ENCODE measurements at places on chromosomes 12 and 14. TPM values are rescaled to one million over a fixed set of nuclear protein-coding genes. Genes with fewer than 3 reads are reported as not detected.

- DNase-seq, result no peak
Measured at GRCh38 chr12:96236221-96236822, 42.1 kb downstream of the ELK3 start.

GRCh38 chr14:91282954-91283645, 38.6 kb upstream of the GPR68 start:
- no peak for DNase-seq

DNA sequence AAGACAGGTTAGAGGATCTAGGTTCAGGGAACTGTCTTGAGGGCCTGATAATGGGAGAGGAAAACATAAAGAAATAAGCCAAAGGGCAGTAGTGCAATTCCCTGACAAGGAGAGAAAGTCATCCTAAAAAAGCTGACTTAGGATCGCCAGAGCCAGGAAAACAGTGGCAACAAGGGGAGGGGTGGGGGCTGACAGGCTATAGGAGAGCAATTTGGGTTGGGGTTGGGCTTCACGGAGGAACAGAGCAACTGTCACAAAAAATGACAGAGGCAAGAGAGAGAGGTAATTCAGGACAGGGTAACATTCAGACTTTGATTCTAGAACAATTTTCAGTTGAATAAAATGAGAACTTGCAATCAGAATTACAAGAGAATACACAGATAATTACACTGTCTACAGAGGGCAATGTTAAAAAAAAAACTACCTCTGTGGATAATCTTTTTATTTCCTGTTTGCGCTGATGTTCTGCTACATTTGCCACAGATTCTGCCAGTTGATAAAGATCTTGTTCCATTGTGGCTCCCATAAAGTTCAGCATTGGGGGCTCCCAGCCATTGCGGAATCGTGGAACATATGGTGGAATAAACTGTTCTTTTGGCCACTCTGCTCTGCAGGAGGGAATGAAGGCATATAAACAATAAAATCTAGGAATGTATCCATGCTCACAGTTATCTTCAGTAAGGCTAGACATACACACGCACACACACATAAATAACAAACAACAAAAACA, 138.6 kb downstream of the EPS8 start:
- no peak for DNase-seq

- peak; percentile 13 for DNase-seq
Measured at GRCh38 chr14:91575469-91576208, 65.5 kb upstream of the PPP4R3A start.

GRCh38 chr14:105066240-105067071, 1.2 kb upstream of the GPR132 start:
- peak; percentile 78 for DNase-seq

DNA sequence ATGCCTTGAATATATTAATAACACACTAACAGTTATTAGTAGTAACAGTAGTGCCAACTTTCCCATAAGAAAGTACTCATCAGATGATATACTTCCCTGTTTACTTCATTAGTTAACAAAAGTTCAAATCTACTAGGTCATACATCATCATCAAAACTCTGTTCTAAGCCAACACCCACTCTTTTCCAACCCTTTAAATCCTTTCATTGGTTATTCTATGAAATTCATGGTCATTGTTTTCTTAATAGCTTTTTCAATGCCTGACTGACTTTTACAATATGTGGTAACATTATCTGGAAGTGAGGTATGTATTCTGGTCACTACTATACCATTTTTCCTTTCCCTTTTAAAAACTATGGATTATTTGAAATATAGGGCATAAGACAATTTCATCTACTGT, 9.7 kb downstream of the NTS start:
- no peak for DNase-seq

DNA sequence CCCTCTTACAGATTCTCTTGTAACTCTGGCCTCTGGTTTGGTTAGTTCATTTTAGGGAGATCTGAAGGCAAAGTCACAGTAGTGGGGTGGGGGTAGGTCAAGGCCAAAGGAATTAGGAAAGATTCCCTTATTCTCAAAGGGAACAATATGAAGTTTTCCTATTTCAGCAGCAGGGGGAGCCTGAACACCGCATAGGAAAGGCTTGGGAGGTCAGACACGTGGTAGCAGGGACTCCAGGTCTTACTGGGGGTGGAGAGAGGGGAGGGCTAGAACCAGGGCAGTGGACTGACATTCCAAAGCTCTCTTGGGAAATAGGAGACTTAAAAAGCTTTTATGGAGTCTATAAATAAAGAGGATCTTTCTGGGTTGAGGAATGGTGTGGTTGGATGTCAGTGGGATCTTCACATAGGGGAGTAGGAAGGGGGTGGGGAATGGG, 1.3 kb downstream of the ZC3H10 start:
- DNase-seq, result peak; percentile 97

DNA sequence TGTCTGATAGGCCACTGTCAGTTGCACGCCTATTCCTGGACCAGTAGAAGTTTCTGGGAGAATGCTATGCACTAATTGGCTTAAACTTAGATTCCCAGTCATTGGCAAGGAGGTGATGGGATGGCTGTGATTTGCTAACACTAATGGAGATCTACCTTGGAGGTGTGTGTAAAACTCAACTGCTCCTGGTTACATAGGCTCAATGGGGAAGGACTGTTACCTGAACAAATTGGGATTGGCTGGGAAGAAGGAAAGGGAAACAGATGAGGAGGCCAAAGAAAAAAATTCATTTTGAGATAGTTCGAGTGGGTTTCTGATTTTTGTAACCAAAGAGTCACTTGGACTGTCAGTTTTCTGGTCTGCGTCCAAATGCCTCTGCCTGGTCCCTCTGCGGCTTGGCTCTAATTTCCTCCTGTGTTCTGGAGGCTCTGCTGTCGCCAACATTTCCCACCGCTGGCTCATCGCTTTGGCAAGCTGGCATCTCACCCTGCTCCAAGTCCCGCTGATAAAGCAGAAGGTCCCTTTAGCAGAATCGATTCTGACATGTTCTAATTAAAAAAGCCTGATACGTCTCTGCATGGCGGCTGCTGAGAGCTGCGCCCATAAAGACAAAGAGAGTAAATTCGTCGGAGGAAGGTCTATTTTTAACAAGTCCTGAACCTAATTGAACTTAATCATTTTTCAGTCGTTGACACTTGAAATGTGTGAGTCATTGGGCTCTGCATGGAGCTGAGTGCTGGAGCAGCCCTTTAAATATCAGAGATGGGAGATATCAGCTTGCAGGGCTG, 2.0 kb upstream of the CCDC63 start:
- no peak for DNase-seq

- no peak for DNase-seq
Measured at GRCh38 chr12:8048906-8049305, 16.4 kb downstream of the FOXJ2 start.

GRCh38 chr14:26702721-26703230, 104.9 kb upstream of the NOVA1 start:
- no peak for DNase-seq

GRCh38 chr14:33972583-33973081, 21.8 kb upstream of the EGLN3 start:
- DNase-seq, result peak; percentile 34

DNA sequence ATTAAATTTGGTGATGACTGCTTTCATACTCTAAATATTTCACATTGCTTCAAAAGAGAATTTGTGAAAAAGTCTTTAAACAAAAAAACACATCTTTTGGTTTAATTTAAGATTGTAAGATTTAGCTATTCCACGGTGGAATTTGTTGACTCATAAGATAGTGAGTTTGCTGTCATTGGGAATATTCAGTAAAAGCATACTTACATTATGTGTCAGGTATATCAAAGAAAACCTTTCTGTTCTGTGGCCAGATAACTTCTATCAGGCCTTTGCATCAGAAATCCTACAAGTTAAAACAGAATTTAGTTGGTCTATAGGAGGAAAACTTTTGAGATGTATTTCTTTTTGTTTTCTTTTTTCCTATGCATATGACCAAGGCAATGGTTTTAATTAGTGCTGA, 148.8 kb upstream of the E2F7 start:
- DNase-seq, result no peak

The TAS2R9 gene
- total RNA-seq, result not detected

The KSR2 gene
- 2.9 TPM for total RNA-seq

The TPPP2 gene
- total RNA-seq, result not detected

The GDF3 gene
- 0.66 TPM for total RNA-seq

The CAPZA3 gene
- not detected for total RNA-seq

Data from kidney (tissue), 22 donors.